ENCODE measurements at places on chromosomes 16 and 17.

GRCh38 chr17:68878226-68878885 lies 76.8 kb downstream of the ABCA8 start:
- no peak for DNase-seq

GRCh38 chr17:50101346-50102163 lies 6.4 kb downstream of the PDK2 start:
- no peak for DNase-seq

DNA sequence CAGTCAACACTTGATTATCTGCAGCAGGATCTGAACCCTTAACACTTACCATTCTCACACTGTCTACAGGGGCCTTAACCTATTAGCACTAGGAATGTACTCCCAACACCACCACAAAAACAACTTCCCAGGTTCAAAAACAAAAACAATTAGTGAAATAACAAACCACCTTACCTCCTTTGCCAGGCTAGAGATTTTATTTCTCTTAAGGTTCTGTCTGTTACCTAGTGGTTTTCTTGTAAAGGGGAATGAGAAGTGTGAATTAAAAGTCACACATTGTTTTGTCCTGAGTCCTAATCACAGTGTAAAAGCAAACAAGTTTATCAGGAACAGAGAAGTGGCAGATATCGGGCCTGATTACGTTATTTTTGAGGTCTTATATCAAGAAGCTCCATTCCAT lies 9.7 kb downstream of the SMARCE1 start:
- DNase-seq = no peak

DNA sequence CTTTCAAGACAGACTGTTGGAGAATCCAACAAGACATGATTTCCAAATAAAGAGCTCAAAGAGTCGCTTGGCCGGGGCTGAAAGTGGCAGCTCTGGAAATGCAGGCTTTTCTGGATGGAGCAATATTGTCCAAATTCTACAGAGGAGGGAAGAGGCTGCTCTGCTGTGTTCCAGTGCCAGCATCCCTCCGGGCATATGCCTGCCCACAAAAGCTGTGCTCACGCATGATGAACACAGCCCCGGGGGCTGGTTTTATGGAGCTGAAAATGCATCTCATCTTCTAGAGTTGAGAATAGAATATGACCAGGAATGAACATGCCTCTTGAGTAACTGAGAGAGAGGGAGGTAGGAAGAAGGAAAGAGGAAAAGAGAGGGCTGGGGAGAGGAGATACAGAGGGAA lies 74.7 kb upstream of the TOX3 start:
- no peak for DNase-seq

GRCh38 chr17:3497101-3497500 lies 21.3 kb downstream of the ASPA start:
- DNase-seq = no peak

- DNase-seq = no peak
These were observed 269.8 kb downstream of the RBFOX1 start for GRCh38 chr16:7602291-7602950.

DNA sequence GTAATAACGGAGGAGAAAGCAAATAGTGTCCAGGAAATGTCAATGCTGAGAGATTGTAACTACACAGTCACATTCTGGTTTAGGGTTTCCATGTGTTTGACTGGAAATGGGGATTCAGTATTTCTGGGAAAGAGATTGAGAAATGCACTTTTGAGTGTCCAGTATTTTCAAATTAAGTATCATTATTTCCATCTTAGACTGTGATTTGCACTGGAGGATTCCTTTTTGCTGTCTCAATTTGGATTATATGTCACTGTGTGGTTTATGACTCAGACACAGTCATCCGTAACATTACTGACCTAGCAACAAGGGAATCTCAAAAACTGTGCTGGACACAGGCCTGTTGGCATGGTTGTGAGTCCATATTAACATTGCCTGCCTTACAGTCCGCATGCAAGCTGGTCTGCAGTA lies 681.4 kb downstream of the CDH11 start:
- DNase-seq = no peak

DNA sequence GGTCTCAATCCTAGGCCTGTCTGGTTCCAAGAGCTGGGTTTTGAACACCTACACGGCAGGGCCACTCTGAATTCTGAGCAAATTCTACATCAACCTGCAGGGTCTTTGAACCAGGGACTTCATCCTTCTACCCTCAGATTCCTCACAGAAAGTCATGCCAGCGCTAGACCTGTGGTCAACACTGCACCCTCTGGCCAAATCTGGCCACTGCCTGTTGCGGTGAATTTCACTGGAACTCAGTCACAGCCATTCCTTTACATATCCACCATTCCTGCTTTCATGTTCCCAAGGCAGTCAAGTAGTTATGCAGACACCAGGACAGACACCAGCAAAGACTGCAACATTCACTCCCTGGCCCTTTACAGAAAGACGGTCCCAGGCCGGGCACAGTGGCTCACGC lies 144.6 kb downstream of the C16orf95 start:
- DNase-seq = no peak

DNA sequence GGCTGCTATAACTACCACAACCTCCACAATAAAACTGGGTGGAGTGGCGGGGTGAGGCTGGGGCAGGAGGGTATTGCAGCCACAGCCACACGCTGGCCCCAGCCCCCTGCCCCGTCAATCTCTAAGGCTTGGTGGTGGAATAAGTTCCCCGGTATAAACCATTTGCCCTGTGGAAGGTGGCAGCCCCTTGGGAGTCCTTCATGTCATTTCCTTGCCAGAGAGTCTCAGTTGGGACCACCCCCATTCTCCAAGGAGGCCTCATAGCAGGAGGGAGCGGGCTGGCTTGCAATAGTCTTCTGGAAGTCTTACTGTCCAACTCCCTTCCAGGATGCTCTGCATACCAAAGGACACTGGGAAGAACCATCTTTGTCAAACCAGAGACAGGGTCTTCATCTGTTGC lies 19.4 kb downstream of the CD300A start:
- DNase-seq = no peak

- no peak for DNase-seq
These were observed 19.3 kb upstream of the DNAH9 start for GRCh38 chr17:11578998-11579397.

GRCh38 chr17:7294614-7295153 lies at the start of gene YBX2:
TSS of gene YBX2 (minus strand) at chr17:7294639. CDS start at chr17:7294500, 139 bp downstream.
- peak; percentile 74 for DNase-seq

DNA sequence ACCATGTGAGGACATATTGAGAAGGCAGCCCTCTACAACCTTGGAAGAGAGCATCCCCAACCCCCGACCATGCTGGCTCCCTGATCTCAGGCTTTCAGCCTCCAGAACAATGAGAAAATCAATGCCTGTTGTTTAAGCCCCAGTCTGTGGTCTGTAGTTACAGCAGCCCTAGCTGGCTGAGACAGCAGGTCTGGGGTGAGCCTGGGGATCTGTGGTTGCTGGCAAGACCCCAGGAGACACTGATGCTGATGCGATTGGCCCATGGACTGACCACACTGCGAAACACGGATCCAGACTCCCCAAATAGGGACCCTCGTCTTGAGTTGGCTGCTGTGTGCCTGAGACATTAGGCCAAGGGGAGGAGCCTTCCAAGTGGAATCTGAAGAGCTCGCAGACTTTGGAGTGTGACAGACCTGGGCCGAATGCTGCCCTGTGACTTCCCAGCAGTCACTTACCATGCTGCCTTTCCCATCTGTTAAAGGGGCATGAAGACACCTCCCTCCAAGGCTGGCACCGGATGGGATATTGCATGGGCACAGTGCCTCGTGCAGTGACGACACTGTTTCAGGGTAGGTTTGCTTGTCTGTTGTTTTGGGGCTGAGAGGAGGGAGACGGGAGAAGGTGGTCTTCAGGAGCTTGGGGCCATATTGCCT lies 147.8 kb upstream of the RPL38 start:
- no peak for DNase-seq

GRCh38 chr16:89904606-89905510 lies 13.8 kb upstream of the MC1R start:
- no peak for DNase-seq

GRCh38 chr16:15950161-15950854 lies 892 bp downstream of the ABCC1 start:
- DNase-seq = peak; percentile 45

GRCh38 chr17:44007346-44008204 lies 3.2 kb downstream of the NAGS start:
- no peak for DNase-seq

GRCh38 chr17:58096892-58097291 lies 13.7 kb downstream of the DYNLL2 start:
- no peak for DNase-seq

DNA sequence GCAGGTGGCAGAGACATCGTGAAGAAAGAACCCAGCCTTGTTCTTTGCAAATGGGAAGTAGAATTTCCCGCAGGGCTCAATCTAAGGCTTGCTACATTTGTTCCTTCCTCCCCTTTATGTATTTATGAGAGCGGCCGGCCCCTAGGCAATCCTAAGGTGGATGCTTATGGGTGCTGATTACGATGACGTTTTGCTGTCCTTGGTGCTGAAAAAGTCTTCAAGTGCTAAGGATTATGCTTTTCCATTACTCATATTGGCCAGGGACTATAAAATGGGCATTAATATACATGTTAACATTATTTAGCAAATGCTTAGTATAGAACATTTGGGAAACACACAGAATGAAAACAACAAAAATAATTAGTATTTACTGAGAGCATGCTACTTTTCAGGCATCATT lies 313.3 kb upstream of the XYLT1 start:
- DNase-seq = no peak

DNA sequence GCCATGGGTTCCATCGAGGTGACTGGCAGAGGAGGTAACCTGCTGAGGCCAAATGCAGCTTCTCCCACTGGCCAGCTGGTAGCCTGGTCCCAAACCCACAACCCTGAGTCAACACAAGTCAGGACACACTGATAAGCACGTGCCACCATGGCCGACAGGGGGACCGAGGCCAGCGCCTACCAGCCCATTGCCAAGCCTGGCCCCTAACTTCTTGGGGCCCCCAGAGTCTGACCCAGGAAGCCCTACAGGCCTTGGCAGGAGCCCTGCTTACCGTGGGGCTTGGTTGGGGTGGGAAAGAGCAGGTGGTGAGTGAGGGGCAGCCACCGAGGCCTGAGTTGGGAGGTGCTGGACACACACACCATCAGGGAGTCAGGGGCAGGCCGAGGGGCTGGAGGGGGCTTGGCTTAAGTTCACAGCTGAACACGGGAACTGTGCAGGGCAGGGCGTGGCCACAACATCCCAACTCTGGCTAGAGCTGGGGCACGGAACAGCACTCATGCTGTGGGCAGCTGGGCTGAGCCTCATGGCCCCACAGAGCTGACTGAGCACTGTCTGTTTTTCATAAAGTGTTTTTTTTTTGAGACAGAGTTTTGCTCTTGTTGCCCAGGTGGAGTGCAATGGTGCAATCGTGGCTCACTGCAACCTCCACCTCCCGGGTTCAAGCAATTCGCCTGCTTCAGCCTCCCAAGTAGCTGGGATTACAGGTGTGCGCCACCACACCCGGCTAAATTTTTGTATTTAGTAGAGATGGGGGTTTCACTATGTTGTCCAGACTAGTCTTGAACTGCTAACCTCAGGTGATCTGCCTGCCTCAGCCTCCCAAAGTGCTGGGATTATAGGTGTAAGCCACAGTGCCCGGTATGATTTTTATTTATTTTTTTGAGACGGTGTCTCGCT lies 5.5 kb downstream of the MRPL28 start:
- DNase-seq = no peak

DNA sequence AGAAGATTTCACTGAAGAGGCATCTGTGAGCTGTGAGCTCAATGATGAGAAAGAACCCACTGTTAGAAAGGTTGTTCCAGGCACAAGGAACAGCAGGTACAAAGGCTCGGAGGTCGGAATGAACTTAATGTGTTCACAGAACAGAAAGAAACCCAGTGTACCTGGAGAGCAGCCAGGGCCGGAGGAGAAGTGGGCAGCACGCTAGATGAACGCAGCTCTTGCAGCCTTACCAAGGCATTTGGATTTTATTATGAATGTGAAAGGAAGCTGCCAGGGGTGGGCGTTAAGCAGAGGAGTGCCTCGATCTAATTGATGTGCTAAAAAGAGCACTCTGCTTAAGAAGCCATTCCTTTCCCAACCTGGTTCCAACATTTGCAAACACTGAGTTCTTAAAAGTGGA lies 19.0 kb downstream of the EEF2K start:
- DNase-seq = no peak

DNA sequence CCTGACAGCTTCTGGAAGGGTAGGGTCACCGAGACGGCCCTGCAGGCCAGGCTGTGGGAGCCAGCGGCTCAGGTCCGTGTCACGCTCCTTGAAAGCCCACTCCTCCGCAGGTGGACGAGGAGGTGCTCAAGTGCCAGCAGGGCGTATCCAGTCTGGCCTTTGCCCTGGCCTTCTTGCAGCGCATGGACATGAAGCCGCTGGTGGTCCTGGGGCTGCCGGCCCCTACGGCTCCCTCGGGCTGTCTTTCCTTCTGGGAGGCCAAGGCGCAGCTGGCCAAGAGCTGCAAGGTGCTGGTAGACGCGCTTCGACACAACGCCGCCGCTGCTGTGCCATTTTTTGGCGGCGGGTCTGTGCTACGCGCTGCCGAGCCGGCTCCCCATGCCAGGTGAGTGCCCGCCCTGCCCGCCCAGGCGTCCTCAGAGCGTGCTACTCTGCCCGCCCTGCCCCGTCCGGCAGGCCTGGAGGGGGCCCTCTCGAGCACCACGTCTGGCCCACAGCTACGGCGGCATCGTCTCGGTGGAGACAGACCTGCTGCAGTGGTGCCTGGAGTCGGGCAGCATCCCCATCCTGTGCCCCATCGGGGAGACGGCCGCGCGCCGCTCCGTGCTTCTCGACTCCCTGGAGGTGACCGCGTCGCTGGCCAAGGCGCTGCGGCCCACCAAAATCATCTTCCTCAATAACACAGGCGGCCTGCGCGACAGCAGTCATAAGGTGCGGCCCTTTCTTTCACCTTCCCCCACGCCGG lies 1.3 kb downstream of the NAGS start:
- DNase-seq = peak; percentile 44
